Renal pelvis (tissue), 12 donors: ENCODE measurements at places on chromosomes 3 and 15.

DNA sequence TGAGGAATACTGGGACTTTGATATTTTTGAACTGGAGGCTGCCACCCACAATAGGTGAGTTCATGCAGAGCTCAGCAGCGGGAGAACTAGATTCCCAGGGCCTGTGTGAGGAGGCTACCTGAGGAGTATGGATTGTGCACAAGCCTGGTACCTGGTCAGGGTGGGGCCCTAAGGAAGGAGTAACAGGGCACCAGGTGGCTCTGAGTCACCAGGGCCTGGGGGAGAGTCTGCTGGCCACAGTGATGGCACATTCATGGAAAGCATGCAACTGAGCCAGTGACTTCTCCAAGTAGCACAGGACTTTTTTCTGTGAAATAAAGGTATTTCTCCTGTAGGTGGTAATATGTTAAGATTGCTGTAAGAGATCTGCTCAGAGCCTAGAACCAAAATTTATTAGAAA lies 134.4 kb downstream of the PDE8A start:
- DNase-seq, result no peak

- no peak for DNase-seq
Observed at GRCh38 chr3:135918600-135918999, 46.9 kb upstream of the PPP2R3A start.

DNA sequence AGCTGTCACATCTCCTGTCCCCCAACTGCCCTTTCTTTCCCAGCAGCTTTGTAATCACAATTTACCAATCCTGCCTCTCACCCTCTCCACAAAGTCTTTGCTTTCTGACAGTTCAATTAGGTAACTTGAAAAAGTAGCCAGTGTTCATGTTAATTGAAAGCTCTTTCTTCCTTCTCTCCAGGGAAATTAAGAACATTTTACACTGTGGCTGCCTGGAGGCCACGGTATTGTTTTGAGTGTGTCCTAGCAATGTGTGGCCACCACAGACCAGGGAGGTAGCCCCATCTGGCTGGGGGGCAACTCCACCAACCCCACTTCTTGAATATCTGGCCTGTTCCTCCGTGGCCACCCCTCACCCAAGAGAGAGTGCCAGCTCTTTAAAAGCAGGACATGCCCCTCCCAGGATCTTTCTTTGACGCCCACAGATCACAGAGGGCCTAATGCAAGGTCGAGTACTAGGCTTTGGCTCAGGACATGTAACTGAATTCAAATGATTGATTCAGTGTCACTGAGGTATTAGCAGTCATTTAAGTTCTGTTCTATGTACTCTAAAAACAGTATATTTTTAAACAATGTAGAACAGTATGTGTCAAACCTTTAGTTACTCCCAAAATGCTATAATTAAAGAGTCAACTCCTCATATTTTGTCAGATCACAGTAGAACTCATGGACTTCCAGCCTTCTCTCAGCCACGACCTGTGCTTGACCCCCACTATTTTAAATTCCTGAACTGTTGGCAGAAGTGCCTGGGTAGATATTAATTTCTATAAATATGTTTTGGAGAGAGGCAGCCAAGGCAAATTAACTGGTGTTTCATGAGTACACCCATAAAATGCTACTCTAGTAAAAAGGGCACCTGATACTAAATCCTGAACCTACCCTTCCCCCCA lies 164.5 kb downstream of the TNIK start:
- no peak for DNase-seq

- peak; percentile 43 for DNase-seq
Observed at GRCh38 chr15:93035953-93036810, 52.8 kb downstream of the RGMA start.

GRCh38 chr15:41154412-41154811 lies 38.3 kb upstream of the INO80 start:
- no peak for DNase-seq

- DNase-seq, result no peak
Observed at GRCh38 chr3:28840976-28841376, 439.9 kb upstream of the RBMS3 start.
